ENCODE measurements at places on chromosomes 5 and 9. TPM values are rescaled to one million over a fixed set of nuclear protein-coding genes. Genes with fewer than 3 reads are reported as not detected.

Gene DRD1
- not detected for total RNA-seq

Gene GRXCR2
- total RNA-seq, result not detected

Gene FYB1
- 318 TPM for total RNA-seq

Gene TLX3
- not detected for total RNA-seq

Gene TTC23L
- not detected for total RNA-seq

Gene TAF1L
- total RNA-seq, result 0.02 TPM

Gene CATSPER3
- 0.67 TPM for total RNA-seq

Gene FOXD4L6
- total RNA-seq, result 0.10 TPM

Gene BNC2
- 0.15 TPM for total RNA-seq

Gene SPINK6
- total RNA-seq, result not detected

Gene SLCO6A1
- total RNA-seq, result not detected

Gene TEX53
- total RNA-seq, result not detected

Gene PFN3
- total RNA-seq, result not detected

Data from activated naive CD4-positive, alpha-beta T cell treated with anti-CD3 and anti-CD28 coated beads, Interleukin-2, amount 10 ng/mL, durations not matched to agents 5 hours and 36 hours (primary cell).